ENCODE measurements at places on chromosomes 12 and 14.

DNA sequence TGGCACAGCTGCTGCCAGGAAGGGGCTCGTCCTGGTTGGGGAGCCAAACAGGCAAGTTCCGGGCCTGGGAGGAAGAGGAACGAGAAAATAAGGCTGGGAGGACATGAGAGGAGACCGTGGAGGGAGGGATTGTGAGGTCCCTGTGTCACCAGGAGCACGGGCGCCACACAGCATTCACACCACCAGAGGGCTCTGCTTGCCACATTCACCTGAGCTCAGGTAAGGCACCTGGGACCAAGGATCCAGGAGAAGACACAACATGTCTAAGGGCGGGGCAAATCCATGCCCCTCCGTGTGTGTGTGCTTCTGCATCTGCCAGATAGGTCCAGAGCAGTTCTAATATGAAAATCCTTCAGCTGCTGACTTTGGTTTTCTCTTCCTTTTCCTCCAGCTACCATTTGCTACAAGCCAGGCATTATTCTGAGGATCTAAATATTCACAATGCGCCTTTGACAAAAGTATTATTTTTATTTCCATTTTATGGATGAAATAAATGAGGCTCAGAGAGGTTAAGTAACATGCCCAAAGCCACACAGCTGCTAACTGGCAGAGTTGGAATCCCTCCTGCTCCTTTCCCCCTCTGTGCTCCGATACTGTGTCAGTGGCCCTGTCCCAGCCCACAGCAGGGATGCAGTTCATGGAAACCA, 14.6 kb downstream of the RAPGEF3 start:
- no peak for DNase-seq

- no peak for DNase-seq
Observed at GRCh38 chr12:113812411-113813228, 153.5 kb downstream of the RBM19 start.

DNA sequence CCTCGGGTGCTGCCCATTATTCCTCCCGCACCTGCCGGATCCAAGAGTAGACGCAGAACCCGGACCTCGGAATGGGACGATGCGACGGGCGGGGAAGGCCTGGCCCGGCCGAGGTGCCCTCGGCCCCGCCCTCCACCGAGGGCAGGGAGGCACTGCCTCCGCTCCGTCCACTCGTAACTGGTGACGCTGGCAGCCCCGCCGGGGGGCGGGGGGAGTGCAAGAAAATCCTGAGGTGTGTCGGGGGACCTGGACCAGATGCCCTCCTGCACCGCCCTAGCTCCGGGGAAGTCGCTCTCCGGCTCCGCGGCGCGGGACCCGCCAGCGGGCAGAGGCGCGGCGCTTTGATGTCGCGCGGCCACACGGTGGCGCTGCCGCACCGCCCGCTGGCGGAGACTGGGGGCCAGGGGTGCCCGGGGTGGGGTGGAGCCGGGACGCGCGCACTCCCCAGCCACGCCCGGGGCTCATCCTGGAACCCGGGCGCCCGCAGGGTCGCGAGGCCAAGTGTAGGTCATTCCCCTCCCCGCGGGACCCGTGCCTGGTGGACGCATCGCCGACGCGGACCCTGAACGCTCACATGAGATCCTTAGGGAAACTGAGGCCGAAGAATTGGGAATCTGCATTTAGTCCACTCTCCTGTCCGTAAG, 202.8 kb downstream of the TTC8 start:
- DNase-seq: peak; percentile 69

DNA sequence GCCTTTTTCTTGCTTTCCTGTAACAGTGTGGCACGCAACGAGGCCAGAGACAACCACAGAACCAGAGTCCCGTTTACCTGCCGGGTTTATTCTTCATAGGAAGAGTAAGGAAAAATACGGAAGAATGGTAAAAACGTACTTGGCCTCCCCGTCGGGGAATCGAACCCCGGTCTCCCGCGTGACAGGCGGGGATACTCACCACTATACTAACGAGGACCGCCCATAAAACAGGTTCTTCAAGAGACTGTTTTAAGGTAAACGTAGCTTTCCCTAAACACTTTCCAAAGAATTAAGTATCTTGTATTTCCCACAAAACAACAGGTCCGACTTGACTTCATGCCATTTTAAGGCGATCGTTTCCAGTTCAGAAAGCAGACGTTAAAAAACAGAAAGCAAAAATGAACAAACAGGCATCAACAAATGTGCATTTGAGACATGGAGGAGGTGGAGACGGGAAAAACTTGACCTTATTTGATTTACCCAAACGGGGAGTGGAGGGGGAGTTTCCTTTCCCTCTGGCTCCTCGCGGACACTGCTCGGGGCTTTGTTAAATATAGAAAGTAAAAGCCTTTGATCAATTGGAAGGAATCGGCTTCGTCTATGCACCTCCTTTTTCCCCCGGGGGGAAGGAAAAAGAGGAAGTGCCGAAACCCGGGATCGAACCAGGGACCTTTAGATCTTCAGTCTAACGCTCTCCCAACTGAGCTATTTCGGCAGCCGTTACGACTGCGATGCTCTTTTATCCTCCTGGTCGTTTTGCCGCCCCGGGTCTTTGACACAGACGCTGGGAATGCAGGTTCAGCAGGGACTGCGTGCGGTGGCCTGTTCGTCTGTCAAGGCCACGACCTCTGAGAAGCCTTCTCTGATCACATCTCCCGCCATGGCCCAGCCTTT, 13.0 kb upstream of the UBC start:
- DNase-seq: peak; percentile 89

GRCh38 chr12:45379261-45379660, 163.4 kb downstream of the ANO6 start:
- DNase-seq: peak; percentile 3

DNA sequence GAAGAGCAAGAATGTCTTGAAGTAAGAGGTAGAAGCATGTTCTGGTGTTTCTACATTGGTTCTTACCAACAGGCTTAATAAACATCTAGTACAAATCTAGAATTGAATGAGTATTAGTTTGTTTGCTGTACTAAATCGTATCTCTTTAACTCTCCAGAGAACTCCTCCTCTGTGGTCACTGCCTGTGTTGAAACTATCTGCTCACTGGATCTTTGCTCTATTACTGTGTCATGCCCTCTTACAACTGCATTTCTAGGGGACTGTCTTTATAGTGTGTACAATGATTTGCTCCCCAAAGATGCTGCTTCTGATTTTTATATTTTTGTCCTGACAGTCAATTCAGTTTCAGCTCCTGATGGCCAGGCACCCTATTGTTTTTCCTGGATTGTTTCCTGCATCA, 50.1 kb upstream of the E2F7 start:
- peak; percentile 34 for DNase-seq

DNA sequence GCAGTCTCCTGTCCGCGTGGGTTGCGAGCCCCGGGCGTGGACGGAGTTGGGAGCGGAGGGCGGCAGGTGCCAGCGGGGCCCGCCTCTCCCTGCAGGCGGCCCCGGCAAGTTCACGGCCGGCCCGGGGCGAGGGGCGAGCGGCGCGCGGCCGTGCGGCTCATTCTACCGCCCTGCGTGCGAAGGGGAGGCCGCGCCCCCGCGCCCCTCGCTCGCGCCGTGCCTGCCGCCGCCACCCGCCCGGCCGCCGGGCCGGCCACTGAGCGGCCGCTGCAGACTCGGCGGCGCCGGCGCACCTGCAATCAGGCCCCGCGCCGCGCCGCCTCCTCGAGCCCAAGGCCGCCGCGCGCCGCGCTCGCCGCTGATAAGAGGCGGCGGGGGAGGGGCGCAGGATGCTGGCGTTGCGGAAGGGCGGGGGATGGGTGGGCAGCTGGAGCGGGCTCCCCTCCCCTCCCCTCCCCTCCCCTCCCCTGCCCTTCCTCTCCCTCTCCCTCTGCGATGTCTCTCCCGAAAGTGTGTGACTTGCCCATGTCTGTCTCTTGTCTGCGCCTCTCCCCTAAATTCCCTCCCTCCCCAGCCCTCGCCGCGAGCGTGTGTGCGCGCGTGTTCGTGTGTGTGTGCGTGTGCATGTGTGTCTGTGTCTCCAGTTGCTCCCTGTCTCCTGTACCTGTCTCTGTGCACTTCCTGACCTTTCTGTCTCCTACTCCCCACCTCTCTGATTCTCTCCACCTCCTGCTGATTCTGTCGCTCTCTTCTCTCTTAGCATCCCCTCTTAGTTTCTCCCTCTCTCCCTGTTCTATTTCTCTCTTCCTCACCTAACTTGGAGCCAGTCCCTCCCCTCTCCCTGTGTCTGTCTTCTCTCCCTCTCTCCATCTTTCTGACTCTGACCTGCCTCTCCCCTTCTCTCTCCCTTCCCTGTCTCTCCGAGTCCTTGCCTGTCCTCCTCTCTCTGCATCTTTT, 768.1 kb upstream of the TBX3 start:
- peak; percentile 65 for DNase-seq

- DNase-seq: peak; percentile 38
Observed at GRCh38 chr14:69695322-69696203, 71.4 kb upstream of the SRSF5 start.

- DNase-seq: no peak
Observed at GRCh38 chr12:65860600-65860999, 36.3 kb downstream of the HMGA2 start.

DNA sequence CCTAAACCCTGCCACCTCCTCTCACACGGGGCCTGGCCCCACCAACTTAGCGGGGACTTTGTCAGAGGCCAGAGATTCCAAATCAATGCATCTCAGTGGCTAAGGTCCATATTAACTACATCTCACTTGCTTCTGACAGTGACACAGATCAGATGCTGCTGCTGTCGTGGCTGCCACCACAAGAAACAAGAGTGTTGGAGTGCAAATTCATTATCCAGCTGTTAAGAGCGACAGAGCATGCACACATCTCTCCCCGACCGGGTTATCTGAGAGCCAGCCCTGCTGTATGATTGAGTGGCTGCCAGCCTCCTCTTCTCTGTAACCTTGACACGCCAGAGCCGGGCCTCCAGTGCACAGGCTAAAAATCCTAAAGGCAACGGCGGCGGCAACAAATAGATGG, 40.2 kb downstream of the SPRING1 start:
- no peak for DNase-seq

DNA sequence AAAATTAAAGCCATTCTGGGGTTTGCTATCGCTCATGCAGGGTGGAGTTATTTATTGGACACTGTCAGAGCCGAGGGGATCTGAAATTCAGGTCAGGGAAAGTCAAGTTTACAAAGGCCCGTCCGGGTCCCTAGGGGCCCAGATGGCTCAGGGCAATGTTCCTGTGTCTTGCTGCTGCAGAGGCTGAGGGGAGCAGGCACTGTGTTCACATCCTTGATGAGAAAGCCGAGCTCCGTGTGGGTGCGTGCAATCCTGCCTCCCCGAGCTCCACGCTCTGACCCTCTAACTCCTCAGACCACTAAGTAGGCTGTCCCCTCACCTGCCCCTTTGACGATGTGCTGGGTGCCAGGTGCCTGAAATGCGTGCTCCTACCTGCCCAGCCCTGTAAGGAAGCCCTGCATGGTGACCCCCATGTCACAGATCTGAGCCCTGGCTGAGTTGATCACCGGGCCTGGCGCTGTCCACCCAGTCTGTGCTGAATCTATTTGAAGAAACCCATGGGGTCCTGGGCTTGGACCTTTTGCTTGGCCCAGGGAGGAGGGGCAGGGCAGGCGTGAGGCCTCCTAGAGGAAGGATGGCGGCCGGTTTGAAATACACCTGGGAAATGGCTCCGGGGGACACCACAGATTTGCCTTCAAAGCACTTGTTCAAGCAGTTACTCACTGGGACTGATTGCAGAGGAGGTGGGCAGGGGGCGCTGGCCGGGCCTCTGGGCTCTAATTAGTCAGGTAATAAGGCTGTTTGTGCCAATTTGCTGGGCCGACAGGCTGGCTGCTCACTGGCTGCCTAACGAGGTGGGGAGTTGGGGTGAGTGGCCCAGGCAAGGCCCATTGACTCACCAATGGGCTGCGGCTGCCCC, 204.3 kb downstream of the KIF26A start:
- DNase-seq: no peak

GRCh38 chr14:76194327-76194726, 42.6 kb downstream of the GPATCH2L start:
- DNase-seq: no peak

DNA sequence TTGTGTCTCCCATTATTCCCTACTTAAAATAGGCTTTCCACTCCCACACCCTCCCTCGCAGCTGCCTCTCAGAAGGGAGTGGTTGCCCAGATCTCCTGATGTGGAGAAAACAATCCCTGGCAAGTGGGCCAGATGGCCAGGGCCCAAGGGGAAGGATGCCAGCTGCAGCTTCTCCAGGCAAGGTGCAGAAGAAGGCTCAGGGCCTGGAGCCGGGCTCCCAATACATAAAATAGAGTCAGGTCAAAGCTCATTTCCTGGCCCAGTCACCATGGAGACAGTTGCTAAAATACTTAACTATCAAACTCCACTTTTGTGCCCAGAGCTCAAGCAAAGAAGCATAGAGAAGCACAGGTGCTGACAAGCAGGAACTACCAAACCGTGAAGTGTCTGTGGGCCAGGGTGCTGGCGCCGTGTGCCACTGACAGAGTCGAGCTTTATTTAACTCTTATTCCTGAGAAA, 45.7 kb upstream of the ITPR2 start:
- no peak for DNase-seq

DNA sequence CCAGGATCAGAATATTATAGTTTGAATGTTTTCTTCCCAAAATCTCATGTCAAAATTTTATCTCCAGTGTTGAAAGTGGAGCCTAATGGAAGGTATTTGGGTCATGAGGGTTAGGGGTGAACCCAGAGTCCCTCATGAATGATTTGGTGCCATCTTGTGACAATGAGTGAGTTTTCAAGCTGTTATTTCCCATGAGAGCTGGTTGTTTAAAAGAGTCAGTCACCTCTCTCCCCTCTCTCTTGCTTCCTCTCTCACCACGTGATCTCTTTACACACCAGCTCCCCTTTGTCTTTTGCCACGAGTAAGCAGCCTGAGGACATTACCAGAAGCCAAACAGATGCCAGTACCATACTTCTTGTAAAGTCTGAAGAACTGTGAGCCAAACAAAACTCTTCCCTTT, 561.6 kb downstream of the RERGL start:
- no peak for DNase-seq

DNA sequence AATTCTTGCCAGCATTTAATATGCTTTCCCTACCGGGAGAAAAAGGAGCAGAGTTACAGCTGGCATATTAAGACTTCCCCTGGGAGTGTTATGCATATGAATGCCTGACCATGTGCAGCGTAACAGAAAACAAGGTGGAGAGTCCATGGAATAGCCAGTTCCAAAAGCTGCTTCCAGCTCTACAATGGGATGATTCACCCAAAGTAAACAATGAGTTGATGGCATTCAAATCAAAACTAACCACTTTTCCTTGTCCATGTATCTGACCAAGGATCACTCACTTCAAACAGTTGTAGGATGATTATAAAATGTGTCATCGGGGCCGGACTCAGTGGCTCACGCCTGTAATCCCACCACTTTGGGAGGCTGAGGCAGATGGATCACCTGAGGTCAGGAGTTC, 48.1 kb upstream of the BICDL1 start:
- DNase-seq: peak; percentile 65

GRCh38 chr14:102094101-102094500, 7.3 kb upstream of the HSP90AA1 start:
- DNase-seq: no peak
